ENCODE measurements at places on chromosomes 6 and 20.

DNA sequence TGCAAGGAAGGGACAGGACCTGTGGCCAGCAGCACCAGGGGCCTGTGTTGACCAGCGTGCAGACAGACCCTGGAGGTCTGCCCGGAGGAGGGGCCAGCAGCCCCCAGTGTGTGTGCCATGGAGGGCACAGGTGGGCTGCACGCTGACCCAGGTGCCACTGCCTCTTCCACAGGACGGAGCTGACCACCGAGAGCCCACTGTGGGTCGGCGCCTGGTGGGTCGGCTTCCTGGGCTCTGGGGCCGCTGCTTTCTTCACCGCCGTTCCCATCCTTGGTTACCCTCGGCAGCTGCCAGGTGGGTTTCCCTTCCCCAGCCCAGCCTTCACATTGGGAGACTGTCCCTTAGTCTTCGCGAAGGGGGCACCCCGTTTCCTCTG lies 17.9 kb downstream of the SLCO4A1 start:
- no peak for ATAC-seq

DNA sequence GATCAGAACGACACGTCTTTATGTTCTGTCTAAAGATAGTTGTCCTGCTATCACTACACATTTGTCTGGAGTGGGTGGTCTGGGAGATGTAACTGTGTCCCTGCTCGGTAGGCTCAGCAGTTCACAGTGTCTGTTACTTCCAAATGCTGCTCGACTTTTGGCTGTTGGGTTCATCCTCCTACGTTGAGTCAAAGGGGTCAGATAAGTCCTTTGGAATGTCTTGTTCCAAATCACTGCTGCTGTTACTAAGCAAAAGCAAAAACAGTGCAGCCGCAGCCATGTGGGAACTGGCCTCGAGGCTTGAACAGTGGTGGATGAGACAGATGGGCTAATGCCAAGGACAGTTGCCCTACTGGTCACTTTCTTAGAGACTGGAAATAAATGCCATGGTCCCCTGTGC lies 272.2 kb upstream of the MAP3K7 start:
- no peak for ATAC-seq

DNA sequence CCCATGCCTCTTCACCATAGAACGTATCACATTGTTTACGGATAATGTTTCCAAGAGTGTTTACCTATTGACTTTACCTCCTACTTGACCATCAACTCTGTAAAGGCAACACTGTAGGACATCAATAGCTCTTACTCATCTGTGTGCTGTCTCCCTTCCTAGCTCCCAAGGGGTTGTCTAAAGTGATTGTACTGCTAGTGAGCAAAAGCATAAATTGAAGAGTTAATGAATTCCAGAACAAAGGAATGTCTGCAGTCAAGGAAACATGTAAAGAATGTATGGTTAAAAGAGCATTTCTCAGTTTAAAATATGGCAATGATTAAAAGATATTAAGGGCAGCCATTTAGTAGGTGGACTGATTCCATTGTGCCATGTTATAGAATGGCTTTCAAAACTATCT lies 985.4 kb downstream of the TBC1D32 start:
- no peak for ATAC-seq

DNA sequence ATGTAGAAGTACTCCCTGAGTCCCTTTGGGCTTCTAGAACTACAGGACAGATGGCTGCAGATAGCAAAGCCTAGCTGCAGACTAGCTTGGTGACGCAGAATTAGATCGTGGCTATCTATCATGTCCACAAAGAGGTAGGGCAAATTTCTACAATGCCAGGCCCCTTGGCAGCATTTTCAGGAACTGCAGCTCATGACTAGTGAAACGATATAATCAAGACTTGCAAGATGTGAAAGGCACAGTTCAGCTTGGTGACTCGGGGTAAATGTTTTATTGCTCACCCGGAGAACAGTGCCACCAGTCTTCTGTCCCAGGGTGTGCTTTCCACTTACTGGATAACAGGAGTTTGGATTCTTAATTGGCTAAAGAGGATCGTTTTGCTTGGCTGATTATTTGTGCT lies 108.7 kb upstream of the LY86 start:
- ATAC-seq = no peak

DNA sequence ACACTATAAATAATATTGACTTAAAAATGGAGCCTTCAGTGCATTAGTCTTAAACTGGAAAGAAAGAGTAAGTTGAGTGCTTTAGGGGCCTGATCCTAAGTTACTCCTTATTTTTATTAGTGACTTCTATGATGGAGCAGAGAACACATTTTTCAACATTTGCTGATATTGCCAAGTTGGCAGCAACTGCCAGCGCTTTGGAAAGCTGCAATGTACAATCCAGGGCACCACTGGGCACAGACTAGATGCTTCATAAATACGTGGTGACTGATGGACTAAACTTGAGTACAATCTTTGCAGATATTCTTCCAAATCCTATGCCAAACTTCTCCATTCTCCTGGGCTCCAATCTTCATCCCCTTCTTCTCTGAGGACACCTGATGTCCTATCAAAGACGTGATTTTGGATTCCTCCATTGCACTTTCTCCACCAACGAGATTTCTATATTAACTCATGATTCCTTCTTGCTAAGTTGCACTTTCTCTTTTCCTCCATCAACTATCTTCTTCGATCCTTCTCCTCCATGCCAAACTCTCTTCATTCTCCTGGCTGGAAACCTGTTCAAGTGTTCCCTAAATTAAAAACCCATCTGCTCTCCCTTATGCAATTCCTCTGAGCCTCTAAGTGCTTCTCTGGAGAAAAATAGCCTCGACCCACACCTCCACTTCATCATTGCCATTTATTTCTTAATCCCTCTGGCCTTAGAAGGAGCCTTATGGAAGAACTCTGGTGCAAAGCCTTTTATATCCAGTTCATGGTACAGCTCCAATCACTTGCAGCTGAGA lies 28.5 kb upstream of the PAK5 start:
- ATAC-seq = no peak

DNA sequence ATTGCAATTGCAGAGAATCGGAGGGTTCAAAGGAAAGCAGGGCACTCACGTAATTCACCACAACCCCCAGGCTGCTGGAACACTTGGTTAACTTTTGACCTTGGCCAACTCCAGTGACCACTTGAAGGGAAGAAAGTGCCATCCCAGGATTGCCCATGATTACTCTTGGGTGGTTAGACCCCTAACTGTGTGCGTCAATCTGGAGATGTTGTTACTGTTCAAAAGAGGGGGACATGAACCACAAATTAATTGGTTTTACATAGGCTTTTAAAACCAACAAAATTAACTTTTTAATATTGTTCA lies 50.1 kb upstream of the NCOA3 start:
- no peak for ATAC-seq

DNA sequence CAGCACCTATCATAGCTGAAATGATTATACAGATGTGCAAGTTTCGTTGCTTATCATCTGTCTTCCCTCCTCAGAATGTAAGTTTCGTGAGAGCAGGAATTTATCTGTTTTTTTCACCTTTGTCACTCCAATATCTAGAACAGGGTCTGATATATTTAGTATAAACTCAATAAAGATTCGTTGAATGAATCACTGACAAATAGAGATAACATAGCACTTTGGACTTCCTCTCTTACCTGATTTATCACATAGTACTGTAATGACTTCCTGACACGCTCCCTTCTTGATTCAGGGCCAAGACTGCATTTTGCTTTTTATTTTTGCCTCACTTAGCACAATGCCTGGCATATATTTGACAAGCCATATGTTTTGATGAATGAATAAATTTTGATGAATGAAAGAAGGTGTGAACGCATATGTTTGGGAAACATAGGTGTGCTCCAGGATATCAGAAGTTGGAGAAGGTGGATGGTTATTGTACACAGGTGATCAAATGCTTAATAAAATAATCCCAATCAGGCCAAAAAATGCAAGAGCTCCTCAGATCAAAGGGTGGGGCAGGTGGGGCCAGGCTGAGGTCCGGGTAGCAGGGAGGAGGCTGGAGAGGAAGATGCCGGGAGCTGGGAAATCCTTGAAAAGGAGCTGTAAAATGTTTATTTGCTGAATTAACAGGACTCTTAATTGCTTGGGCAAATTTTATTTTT lies 33.0 kb downstream of the PIM1 start:
- ATAC-seq = no peak

GRCh38 chr20:11216451-11217314 lies 542.9 kb upstream of the JAG1 start:
- no peak for ATAC-seq

DNA sequence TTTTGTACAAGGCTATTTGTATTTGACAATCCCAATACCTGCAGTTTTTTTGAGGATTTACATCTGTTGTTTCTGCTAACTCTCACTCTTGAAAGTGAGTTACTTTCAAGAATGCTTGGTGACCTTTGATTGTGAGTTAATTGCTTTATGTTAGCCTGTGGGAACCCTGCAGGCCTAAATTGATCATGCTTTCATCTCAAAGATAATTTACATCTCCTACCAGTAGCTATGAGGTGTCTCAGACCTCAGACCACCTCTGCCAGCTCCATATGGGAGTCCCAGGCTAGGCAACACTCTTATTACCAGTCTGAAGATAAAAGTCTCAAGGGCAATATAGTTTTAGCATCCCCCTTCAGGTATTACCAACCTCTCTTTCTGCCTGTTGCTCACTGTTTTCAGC lies 116.4 kb upstream of the THEMIS start:
- ATAC-seq = no peak

DNA sequence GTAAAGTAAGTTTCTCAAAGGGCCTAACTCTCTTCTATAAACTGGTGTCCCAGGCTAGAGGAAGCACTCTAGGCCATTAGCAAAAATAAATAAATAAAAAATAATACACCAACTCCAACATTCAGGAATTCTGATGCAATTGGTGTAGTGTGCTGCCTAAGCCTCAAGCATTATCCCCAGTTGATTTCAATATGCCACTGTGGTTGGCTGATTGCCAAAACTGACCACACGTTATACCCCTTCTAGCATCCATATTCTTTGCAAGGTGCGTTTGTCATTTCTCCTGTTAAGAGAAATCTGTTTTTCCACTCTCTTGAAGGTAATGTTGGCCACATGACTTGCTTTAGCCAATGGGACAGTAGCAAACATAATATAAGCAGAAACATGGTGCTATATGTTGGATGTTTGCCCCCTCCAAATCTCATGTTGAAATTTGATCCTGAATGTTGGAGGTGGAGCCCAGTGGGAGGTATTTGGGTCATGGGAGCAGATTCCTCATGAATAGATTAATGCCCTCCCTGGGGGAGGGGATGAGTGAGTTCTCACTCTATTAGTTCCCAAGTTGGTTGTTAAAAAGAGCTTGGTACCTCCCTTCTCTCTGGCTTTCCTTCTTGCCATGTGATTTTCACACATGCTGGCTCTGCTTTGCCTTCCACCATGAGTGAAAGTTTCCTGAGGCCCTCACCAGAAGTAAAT lies 71.9 kb upstream of the PLCB4 start:
- ATAC-seq = no peak

- ATAC-seq = no peak
Observed at GRCh38 chr20:32432277-32432676, 74.1 kb downstream of the ASXL1 start.

DNA sequence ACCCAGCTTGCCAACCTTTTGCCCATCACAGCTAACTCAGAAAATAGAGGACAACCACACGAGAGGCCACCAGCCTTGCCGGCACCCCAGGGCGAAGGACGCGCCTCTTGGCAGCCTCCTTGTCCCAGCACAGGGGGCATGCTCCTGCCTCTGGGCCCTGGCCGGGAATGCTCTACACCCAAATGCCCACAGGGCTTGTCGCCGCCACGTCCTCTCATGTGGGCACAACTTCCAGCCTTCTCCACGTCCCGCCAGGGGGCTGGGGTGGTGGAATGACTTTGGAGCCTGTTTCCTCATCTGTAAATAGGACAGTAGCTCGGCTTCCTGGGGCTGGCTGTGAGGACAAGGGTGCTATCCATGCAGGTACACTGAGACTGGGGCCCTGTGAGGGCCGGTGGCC lies 152.4 kb upstream of the MLN start:
- no peak for ATAC-seq

DNA sequence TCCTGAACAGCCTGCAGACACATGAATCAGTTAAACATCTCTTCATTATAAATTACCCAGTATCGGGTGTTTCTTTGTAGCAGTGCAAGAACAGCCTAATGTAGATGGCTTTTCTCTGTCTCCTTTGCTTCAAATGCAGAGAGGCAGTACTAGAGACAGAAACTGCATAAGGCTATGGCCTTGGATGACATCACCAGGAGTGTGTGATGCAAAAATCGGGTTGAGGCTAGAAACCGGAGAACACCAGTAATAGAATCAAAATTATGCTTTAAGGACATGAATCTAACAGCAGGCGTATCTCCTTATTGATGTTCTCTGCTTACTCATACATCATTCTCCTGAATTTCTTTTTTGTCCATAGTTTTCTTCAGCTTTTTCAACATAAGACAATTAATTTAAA lies 49.3 kb upstream of the FLRT3 start:
- ATAC-seq = no peak

- ATAC-seq = no peak
Observed at GRCh38 chr6:67285770-67286495, 1349.1 kb upstream of the ADGRB3 start.

- ATAC-seq = no peak
Observed at GRCh38 chr6:55497694-55498093, 81.3 kb downstream of the HMGCLL1 start.

DNA sequence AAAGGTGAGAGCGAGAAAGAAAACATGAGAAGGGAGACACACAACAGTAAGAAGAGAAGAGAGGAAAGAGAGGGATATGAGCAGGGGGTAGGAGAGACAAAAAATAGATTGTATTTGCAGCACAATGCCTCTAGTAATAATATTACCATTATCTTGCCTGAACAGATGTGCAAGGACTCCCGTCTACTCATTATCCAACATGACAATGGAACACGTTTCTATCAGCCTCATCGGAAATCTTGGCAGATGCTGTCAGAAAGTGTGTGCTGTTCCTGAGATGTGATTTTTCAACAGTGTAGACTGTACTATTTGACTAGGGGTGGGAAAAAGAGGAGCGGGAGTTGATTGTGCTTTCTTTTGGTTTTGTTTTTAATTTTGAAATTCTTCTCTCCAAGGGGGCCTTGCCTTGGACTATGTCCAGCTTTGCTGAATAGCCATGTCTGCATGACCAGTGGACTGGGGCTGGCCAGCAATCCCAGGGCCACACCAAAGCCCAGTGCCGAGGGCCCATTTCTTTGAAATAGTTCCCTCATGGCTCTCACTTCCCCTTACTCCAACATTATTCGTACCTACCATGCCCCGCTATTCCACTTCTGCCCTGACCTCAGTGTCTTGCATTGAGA lies 11.3 kb upstream of the TRAM2 start:
- no peak for ATAC-seq

- ATAC-seq = no peak
Observed at GRCh38 chr6:108948181-108948661, 100.0 kb downstream of the ARMC2 start.
